ENCODE measurements at places on chromosomes 12 and 14.

DNA sequence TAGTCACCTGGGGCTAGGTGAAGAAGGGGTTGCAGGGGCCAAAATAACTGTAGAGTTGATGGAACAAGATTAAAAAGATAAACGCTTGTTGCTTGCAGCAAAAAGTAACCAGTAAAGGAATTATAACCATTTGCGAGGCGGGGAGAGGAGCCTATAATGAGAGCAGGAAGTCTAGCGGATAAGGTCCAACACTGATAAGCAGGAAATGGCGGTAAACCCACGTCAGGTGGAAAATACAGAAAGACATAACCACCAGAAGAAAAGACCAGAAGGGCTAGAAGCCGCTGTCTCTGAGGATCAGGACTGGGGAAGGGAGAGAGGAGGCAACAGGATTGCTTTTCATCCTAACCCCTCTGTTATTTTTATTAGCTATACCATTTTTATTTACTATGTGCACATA lies 303.3 kb downstream of the DPF3 start:
- DNase-seq: no peak

GRCh38 chr12:32440120-32440865 lies 40.9 kb downstream of the FGD4 start:
- DNase-seq: no peak

DNA sequence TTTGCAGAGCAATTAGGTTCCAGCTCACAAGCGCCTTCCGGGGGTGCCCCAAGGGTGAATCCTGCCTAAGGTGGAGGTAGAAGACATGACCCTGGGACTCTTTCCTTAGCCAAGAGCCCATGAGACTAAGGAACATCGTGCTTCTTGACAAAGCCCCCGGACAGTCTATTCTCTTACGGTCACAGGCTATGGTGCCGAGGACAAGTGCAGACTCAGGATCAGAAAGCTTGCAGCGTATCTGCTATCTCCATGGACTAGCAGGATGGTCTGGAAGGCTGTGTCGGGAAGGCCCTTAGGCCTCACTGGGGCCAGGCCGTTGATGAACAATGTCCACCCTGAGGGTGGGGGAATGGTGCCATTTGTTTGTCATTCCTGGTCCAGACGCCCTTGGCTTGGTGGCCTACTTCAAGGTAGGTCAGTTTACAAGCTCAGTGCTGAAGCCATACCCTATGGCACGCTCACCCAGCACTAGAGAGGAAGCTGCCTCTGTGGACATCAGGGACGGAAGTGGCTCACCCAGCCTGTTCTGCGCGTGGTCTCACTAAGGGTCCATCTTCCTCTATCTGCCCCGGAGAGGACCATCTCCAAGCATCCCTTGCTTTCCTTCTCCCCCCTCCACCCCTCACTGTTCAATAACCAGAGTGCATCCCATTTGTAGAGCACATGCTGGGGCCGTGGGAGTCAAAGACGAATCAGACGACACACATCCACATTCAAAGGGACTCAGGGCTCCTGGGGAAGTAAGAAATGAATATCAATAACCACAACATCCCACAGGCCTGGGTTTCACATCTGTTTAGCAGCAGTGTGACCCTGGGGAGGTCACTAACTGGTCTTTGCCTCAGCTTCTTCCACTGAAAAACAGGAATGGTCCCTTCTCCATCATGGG lies 45.0 kb upstream of the IQSEC3 start:
- DNase-seq: no peak

GRCh38 chr12:38983117-38983571 lies 77.8 kb upstream of the CPNE8 start:
- no peak for DNase-seq

- peak; percentile 15 for DNase-seq
Observed at GRCh38 chr14:21233457-21234076, 35.7 kb downstream of the HNRNPC start.

- no peak for DNase-seq
Observed at GRCh38 chr12:112906712-112907414, at the start of gene OAS1. Gene OAS1, plus strand, starts transcription at chr12:112906962. Its CDS starts 78 bp downstream, at chr12:112907040.

DNA sequence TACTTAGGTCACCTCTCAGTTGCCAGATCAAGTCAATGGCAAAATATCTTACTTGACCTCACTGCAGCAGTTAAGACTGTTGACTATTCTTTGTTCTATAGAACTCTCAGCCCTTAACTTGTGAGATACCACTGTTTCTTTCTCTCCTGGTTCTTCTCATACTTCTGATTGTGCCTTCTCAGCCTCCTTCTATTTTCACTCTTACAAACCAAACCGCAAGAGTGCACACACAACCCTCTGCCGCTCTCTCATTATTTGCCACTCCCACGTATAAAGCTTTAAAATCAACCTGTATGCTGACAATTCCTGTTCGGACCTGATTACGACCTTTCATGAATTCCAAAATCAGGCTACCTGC lies 4.5 kb downstream of the E2F7 start:
- no peak for DNase-seq

DNA sequence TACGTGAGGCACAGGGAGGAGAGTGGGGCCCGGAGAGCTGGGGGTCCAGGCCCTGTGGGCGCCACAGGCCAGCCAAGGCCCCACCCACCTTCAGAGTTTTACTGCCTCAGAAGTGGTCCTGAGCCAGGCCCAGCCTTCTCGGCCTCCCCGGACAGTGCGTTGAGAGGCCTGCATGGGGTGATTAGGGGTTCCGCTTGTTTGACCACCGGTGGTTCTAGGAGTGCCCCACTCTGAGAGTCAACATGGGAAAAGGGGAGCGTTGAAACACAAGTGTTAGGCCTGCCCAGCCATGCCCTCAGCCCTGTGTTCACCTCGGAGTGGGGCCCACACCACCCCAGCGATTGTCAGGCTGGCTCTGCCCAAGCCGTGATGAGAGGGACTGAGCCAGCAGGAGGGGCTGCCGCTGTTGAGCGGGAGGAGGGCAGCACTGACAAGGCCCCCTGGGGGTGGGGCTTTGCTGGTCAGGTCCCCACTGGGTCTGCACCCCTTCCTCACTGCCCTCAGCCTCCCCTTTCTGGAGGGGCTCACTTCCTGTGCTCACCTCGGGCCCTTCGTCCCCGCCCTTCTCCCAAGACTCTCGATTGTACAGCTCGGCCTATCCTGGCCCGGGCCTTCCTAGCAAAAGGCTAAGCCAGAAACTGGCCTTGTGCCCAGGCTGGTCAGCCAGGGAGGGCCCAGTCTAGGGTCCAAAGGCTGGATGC lies 4.8 kb downstream of the CKB start:
- DNase-seq: no peak

GRCh38 chr12:67428431-67428830 lies 159.3 kb downstream of the CAND1 start:
- DNase-seq: no peak

DNA sequence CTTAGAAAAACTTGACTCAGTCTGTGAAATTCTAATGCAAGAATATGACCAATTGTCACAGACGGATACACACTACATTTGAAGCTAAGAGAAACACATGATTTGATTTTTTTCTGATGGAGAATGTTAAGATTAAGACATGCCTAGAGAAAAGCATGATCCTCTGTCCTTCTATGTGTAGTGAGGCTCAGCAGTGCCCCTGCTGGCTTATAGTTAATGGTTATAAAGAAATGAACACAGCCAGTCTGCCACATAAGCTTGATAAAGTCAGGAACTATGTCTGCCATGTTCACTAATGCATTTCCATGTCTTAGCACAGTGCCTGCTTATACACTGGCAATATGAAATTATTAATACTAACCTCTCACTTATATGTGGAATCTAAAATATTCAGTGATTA lies 168.1 kb upstream of the DAAM1 start:
- DNase-seq: no peak

GRCh38 chr12:95059984-95060383 lies 13.4 kb downstream of the NR2C1 start:
- no peak for DNase-seq

- no peak for DNase-seq
Observed at GRCh38 chr12:54585243-54585642, 3.2 kb downstream of the PPP1R1A start.

DNA sequence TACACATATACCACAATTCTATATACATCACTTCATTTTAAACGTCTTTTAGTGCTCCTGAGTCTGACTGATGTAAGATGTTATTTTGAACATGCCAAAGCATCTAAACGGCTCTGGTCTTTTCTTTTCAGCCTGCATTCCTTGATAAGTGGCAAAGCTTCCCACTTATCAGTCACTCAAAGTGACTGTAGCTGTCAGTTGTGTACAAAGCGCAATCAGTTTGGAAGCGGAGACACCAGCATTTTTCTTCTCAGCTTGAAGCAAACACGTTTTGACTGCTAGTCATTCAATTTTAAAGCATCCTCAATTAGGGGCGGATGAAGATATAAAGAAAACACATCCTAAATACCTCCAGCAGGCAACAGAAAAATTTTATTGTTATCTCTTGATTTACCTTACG lies 226.8 kb downstream of the SOX5 start:
- DNase-seq: no peak

- DNase-seq: no peak
Observed at GRCh38 chr14:93045211-93045674, 70.5 kb downstream of the ITPK1 start.

GRCh38 chr12:100671396-100672074 lies 98.1 kb downstream of the GAS2L3 start:
- no peak for DNase-seq

GRCh38 chr14:37060496-37061260 lies 111.7 kb downstream of the SLC25A21 start:
- peak; percentile 45 for DNase-seq

- DNase-seq: no peak
Observed at GRCh38 chr12:52369211-52369610, 1.9 kb upstream of the KRT85 start.

- no peak for DNase-seq
Observed at GRCh38 chr12:50296554-50296953, 13.2 kb upstream of the LIMA1 start.

- DNase-seq: no peak
Observed at GRCh38 chr14:68391311-68392014, 401.4 kb downstream of the ZFP36L1 start.

DNA sequence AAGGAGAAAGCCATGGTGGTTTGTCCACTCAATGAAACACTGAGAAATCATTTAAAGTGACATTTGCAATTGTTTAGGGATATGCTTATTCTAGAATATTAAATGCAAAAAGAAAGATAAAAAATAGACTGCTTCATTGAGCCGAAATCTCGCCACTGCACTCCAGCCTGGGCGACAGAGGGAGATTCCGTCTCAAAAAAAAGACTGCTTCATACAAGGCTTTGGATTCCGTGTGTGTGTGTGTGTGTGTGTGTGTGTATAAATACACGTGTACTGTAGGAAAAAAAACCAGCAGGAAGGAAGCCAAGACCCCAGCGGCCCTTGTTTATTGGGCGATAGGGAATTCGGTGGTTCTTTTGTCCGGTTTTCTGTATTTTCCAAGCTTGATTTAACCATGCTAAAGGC lies 3.2 kb upstream of the ZNF839 start:
- DNase-seq: no peak

DNA sequence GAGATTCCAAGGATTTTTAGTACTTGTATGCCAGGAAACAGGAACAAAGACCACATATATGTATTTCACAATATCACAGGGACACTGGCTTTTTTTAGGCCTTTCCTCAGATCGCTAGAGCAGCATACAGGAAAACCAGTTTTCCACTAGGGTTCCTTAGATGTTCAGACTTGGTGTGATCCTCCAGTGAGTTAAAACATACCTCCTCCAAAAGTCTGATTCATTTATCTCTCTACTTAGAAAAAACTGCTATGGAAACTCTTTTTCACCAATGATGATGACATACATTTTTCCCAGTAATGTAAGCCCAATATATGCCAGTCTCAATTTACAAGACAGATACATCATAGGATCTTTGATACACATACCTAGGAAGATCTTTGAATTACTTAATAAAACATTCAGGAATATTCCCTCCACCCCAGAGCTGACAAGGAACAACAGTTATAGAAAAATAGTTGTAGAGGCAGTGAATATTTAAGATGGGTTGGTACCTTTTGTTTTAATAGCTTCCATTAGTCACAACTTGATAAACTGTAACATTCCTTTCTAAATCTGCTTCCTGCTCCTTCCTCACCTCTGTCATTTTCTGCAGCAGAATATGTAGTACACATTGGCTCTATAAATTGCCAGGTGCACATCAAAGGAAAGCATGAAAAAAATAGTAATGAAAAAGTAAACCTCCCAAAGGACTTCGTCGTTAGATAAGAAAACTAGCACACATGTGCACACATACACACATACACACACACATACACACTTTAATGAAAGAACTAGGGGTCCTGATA lies 27.5 kb downstream of the BCAT1 start:
- DNase-seq: no peak

GRCh38 chr12:52323416-52324152 lies 2.4 kb upstream of the KRT83 start:
- no peak for DNase-seq

DNA sequence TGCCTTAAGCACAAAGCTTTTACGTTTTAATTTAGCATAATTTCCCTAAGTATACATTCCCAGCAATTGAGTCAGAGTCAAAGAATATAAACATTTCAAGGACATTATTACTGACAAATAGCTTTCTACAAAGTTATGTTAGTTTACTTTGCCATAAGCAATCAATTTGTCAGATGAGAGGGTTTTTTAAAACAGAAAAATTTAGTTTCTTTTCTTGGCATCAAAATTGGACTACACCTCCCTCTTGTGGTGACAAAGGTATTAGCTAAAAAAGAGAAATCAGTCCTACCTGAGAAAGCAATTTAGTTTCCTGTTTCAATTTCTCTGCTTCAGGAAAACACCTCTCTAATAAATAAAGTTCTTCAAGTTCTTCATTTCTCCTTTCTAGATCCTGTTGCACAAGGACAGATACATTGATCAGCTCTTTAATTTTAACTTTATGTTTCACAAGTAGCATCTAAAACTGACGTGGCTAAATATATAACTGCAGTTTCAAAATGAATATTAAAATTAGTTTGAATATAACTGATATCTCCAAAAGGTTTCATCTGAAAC lies 39.9 kb downstream of the DNAI7 start:
- no peak for DNase-seq

DNA sequence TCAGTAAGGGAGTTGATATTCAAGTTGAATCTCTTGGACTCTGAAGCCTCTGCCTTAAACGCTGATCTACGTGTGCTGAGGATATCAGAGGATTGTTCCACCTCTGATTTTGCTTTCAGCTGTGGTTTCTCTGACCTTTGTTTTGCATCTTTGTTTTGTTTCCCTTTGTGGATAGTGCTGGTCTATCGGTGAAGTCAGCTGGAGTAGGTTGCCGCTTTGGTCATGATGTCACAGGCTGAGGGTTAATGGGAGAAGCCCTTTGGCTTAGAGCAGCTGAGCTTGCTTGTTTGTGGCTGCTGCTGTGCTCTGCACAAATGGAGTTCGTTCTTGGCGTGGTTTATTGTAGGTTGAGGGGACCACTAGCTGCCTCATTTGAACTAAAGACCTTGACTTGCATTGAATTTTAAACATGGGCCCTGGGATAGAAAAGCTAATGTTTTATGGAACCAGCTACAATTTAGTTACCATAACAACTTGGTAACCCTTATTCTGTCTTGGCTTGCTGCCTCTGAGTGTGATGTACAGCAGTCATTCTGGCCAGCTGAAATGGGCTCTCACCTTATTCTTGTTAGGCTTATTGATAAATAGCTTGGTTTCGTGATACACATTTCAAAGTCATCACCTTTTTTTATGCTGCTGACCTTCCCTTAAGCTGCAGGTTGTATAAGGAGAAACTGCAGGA lies 284.5 kb upstream of the E2F7 start:
- DNase-seq: no peak

GRCh38 chr12:31895449-31896150 lies 63.6 kb upstream of the RESF1 start:
- DNase-seq: no peak

All from iPS DF 19.7 (cell line).